ENCODE measurements at places on chromosomes 7 and 10. TPM values are rescaled to one million over a fixed set of nuclear protein-coding genes. Genes with fewer than 3 reads are reported as not detected.

The SPACDR gene
- total RNA-seq = 2.3 TPM

The ZNF853 gene
- 7.5 TPM for total RNA-seq

The HYAL4 gene
- not detected for total RNA-seq

The APBB1IP gene
- not detected for total RNA-seq

The PLCE1 gene
- total RNA-seq = 19.2 TPM

The GPRIN2 gene
- 11.4 TPM for total RNA-seq

The IFIT1B gene
- not detected for total RNA-seq

The TAS2R41 gene
- not detected for total RNA-seq

The PBLD gene
- total RNA-seq = 29.0 TPM

The MMP21 gene
- total RNA-seq = not detected

The RBP4 gene
- total RNA-seq = 0.92 TPM

The NDUFB2 gene
- 89.3 TPM for total RNA-seq

The PDE6C gene
- total RNA-seq = not detected

The VPS37D gene
- not detected for total RNA-seq

The ANKRD26 gene
- 3.8 TPM for total RNA-seq

The DYNC1I1 gene
- 5.5 TPM for total RNA-seq

The ZPBP gene
- not detected for total RNA-seq

The PRPS1L1 gene
- total RNA-seq = not detected

The AKR1B15 gene
- not detected for total RNA-seq

The OR2A42 gene
- not detected for total RNA-seq

Data from stomach (tissue), 19 donors.